ENCODE measurements at places on chromosomes 12 and 14. TPM values are rescaled to one million over a fixed set of nuclear protein-coding genes. Genes with fewer than 3 reads are reported as not detected.

The KRT77 gene
- not detected for total RNA-seq

The ETV6 gene
- total RNA-seq = 20.2 TPM

DNA sequence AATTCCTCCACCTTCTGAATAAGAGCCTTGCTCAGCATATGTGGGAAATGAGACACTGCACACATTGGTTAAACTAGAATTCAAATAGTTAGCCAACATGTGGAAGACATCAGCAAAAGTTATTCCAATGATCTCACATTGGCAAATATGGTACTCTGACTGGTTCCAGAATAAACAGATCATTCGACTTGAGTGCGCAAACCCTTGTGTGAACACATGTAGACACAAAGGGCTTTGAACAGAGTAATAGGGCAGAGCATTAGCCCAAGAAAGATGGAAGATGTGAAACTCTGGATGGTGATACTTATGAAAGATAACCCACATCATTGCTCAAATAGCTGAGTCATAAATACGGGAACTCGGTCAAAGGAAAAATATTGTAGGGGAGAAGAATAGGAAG, 1133.4 kb upstream of the SEL1L start:
- ATAC-seq = peak; percentile 84

The GPX2 gene
- total RNA-seq = not detected

GRCh38 chr12:27096420-27096819, 14.0 kb upstream of the C12orf71 start:
- no peak for ATAC-seq

DNA sequence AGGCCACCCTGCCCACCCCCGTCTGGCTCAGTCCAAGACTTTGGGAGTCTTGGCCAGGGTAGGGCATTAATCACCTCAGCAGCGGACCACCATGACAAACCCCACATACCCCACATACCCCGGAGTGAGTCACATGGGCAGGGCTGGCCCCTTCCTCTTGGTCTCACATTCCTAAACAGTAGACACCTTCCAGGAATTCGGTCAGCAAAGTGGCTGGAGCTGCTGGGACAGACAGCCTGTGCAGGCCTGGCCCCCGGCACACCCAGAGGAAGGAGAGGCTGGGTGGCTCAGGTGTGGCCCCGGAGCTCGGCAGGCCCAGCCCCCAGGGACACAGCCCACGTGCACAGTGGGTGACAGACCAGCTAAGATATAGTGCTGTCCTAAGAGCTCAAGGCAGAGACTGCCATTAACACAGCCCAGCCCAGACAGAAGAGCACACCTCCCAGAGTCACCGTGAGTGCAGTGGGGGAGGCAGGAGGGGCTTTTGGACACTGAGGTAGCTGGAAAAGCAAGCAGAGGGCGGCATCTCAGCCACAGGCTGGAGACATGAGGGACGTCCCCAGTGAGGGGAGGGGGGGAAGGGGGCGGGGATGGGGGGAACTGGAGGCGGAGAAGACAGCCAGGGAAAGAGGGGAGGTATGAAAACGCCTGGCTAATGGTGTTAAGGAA, 24.0 kb downstream of the CCDC85C start:
- ATAC-seq = peak; percentile 14

DNA sequence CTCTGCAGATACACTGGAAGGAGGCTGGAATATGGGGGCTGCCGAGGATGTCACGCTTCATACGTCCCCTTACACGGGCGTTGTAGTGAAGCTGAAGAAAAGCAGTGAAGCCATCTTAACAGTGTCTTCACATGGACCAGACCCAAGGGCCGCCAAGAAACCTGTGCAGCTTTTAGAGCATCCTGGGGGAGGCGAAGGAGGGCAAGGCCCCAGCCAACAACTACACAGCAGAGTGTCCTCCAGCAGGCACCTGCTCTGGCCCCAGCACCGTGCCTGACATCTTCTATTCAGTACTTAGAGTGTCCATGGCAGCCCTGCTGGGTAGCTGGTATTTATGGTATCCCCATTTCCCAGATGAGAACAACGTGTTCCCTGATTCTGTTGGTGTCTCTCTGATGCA, 48.9 kb upstream of the RIN3 start:
- no peak for ATAC-seq

GRCh38 chr14:77024171-77024691, 4.3 kb downstream of the IRF2BPL start:
- no peak for ATAC-seq

- ATAC-seq = no peak
Measured at GRCh38 chr14:64928239-64929013, 14.1 kb downstream of the GPX2 start.

- no peak for ATAC-seq
Measured at GRCh38 chr14:33126433-33126832, 187.8 kb downstream of the NPAS3 start.

DNA sequence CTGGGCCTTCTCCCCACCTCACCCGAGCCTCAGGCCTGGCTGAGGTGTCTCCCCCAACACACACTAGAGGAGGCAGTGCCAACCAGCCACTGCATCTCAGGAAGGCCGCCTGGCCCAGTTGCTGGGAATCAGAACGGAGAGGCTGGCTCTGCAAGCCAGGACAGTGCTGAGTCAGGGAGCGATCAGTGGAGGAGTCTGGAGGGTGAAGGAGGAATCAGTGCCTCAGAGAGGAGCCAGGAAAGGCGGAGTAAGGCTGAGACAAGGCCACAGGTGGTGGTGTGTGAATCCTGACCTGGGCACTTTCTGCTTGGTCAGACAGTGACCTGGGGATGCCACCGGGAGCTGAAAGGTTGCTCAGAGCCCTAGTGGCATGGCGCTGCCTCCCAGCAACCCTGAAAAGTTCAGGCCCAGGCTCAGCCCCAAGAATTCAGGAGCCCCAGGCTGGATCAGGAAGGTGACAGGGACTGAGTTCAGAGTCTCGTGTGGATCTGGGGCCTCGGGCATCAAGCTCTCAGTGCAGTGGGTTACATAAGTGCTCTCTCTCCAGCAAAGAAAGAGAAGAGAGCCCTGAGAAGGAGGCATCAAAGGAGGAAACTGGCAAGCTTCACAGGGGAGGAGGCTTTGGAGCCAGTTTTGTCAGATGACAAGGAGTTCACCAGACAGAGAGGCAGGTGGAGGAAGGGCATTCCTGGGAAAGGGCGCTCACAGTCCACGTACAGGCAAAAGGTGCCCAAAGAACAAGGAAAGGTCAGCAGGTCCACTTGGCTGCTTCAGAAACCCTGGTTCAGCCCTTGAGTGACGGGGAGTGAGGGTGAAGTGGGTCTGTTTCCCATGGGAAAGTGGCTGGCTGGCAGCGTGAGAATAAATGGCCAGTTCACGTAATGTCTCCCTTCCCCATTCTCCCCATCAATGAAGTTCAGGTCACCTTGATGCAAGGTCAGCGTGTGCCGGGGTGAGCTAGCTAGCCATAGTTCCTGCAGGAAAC, 87.8 kb downstream of the ZFP36L1 start:
- peak; percentile 52 for ATAC-seq

GRCh38 chr12:88433997-88434703, 146.1 kb downstream of the KITLG start:
- no peak for ATAC-seq

The CCDC175 gene
- total RNA-seq = not detected

The GPR137C gene
- 0.12 TPM for total RNA-seq

DNA sequence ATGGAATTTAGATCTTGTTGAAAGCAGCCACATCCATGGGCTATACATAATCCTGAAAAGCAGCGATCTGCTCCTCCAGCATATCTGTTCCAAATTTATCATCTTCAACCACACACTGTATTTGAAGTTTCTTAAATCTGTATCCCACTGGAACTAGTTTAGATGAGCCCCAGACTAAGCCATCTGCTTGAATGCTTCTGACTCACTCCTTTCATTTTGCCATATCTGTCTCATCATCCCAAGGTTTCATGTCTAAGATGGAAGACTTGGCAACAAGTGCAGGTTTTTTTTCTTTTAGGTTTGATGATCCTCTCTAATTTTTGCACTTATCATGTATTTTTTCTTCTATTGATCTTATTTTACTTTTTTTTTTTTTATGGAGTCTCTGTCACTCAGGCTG, 54.4 kb upstream of the TMEM263 start:
- no peak for ATAC-seq

GRCh38 chr12:113051759-113052158, 4.8 kb upstream of the DTX1 start:
- ATAC-seq = no peak

DNA sequence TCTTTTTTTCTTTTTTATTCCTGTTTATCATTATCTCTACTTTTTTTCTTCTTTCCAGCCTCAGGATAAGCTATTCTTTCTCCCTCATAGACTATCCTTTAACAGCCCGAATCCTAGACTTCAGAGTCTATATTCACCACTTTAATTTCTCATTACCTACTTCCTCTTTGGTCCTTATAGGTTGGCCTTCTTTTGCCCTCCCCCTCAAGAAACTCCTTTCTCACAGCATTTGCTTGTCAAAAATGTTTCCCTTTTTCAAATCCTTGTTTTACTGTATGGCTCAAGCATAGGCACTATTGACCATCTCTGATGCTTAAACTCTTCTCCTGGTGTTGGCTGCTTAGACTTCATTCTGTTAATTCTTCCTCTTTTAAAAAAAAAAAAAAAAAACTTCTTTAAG, 52.5 kb downstream of the KIAA0586 start:
- ATAC-seq = no peak

DNA sequence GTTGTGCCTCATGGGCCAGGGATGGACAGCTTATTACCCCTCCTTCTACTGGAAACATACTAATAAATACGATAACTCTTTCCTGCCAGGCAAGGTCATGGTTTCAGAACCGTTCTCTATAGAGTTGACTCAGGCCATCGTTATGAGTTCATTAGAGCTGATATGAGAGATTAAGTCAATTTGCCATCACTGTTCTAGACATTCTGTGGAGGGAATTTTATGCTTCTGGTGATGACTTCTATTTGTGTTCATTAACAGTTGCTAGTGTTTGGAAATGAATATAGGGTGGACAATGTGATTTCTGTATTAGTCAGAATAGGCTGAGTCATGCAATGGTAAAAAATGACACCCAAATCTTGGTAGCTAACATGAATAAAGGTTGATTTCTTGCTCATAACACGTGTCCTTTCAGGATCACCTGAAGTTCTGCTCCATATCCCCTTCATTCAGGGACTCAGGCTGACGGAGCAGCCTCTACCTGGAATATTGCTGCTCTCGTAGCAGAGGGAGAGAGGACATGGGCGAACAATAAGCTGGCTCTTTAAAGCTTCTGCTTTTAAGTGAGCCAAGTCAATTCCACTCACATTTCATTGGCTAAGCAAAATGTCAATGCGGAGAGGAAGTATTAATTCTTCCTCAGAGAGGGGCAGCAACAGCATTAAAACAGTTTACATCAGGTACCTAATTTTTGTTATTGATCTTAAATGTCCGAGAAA, 18.5 kb upstream of the TBPL2 start:
- no peak for ATAC-seq

- ATAC-seq = no peak
Measured at GRCh38 chr12:19201661-19202060, 72.1 kb downstream of the PLEKHA5 start.

GRCh38 chr12:125533434-125534029, 468.3 kb downstream of the AACS start:
- ATAC-seq = peak; percentile 39

- no peak for ATAC-seq
Measured at GRCh38 chr12:114006482-114007425, 40.6 kb upstream of the RBM19 start.

- peak; percentile 31 for ATAC-seq
Measured at GRCh38 chr14:64556526-64556925, 6.8 kb downstream of the PPP1R36 start.

- ATAC-seq = no peak
Measured at GRCh38 chr14:67559639-67560038, 26.5 kb downstream of the PLEKHH1 start.

DNA sequence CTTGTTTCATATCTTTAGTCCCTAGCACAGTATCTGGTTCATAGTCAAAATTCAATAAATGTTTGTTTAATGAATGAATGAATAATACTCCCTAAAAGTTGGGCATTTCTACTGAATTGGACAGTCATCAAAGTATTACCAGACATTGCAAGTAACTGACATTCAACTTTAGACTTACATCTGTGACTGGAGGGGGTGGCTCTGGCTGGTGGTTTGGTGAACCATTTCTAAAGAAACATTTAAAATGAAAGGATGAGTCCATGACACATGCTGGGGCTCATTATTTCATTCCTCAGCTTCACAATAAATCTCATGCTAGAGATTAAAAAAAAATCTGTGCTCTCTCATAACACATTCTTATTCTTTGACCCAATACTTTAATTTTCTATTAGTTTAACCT, 20.6 kb upstream of the CSRNP2 start:
- ATAC-seq = no peak

The TCL1B gene
- not detected for total RNA-seq

DNA sequence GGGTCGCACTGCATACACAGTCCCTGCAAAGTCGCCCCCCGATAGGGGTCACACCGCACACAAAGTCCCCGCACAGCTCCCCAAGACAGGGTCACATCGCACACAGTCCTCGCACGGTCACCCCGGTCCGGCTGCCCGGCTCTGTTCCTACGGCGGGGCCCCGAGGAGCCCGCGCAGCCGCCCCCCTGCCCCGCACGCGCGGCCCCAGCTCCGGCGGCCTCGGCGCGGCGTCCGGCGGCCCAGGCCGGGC, 300 bp downstream of the SSH1 start:
- no peak for ATAC-seq

GRCh38 chr12:14577344-14577743, 9.7 kb upstream of the PLBD1 start:
- ATAC-seq = no peak

DNA sequence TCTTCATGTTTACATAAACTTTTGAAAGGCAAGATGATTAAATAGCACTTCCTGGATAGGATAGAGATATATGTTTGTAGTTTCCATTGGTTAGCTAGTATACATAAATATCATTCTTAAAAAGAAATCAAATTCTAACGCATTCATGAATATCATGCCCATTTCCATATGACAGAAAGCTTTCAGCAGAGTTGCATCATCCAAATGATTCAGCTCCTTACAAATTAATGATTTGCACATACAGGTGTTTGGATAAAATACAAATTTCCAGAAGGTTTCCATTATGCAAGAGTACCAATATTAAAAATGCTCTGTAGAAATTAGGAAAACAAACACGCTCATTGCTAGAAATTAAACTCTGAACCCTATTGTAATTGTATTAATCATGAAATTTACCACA, 264.4 kb downstream of the FOXG1 start:
- no peak for ATAC-seq

The FAM181A gene
- total RNA-seq = not detected

DNA sequence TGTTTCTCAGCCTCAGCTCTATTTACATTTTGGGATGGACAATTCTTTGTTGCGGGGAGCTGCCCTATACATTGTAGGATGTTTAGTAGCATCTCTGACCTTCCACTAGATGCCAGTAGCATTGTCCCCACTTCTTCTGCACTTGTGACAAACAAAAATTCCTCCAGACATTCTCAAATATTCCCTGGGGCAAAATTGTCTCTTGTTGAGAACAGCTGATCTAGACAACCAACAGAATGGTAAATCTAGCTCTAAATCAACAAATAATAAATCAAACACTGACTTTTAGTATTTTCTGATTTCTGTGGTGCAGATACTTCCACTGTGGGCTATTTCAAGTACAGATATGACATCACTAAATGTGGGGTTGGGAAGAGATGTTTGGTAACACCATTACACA, 60.7 kb downstream of the MSRB3 start:
- ATAC-seq = no peak

The PGF gene
- total RNA-seq = 11.2 TPM
